ENCODE measurements at places on chromosomes 16 and 17.

GRCh38 chr16:11007714-11008280 is 63.4 kb downstream of the CLEC16A start:
- no peak for DNase-seq

- no peak for DNase-seq
Observed at GRCh38 chr17:42684929-42685556, 2.7 kb downstream of the CNTNAP1 start.

GRCh38 chr17:3282901-3283300 is 15.3 kb downstream of the OR3A1 start:
- no peak for DNase-seq

DNA sequence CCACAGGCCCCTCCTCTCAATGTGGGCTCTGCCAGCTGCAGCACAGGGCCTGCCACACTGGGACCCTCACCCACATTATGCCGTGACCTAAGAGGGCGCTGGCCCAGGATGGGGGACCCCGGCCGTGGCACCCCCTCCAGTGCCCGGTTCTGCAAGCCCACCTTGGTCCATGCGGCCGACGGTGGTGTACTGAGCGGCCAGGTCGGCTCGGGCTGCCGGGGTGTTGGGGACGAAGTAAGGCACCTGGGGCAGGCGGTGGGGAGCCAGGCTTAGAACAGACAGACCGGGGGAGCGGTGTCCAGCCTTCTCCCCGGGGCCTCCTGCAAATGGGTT is 6.5 kb downstream of the SGSH start:
- no peak for DNase-seq

DNA sequence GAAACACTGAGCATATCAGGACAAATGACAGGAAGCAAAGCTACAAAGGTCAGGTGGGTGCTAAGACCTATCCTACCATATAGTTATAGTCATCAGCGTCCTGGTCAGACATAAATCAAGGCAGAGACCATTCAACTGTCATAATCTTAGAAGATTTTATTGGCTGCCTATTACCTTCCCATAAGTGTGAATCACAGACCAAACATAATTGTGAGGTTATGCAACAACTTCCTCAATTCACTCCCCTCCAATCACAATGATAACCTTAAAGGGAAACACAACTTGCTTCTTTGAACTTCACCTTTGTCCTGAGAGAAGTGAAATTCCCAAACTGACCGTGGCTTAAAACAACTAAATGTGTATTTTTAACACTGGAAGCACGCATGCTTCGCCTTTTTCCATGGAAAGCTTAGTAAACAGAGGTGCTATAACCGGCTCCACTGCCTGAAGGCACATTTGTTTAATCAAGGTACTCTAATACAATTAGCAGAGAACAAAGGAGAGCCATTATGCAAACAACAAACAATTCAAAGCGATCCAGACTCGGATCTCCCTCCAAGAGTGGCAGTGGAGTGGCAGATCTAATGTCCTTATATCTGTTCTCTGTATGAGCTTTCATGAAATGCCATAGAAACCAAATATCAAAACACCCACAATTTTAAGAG is 84.9 kb downstream of the TMEM114 start:
- no peak for DNase-seq

GRCh38 chr16:78389009-78389498 is 289.6 kb downstream of the WWOX start:
- DNase-seq: no peak

GRCh38 chr17:80243526-80244433 is 16.9 kb upstream of the RNF213 start:
- DNase-seq: no peak
